ENCODE measurements at places on chromosomes 6 and 20.

- no peak for DNase-seq
These were observed 381 bp downstream of the MAP3K7 start for GRCh38 chr6:90586546-90586835.

GRCh38 chr6:116267836-116268588 lies 11.7 kb downstream of the TSPYL1 start:
- no peak for DNase-seq

DNA sequence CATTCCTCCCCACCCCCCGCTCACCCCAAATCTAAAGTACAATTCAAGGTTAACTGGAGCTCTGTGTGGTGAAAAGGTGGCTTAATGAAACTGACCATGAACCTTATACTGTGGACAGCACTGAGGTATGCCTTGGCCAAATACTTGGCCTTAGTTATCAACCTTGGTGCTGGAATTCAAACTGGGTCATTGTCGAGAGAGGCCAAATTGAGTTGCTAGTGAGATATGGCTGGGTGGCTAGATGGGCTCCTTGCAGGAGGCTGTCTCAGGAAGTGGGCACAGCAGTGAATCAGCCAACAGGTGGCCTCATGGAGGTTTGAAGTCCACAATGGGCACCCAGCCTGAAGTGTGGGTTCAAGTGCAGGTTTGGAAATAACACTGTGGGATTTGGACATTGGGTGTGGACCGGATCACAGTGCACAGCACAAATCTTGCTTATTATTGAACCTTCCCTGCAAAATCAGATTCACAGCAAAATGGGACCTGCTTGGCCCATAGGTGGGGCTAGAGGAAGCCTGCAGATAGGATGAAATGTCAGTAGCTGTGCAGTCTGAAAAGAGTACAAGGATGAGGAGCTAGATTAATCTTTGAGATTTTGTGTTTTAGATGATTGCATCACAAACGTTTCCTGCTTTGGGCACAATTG lies 5.6 kb upstream of the BTBD3 start:
- no peak for DNase-seq

- no peak for DNase-seq
These were observed 48.9 kb upstream of the TBC1D7 start for GRCh38 chr6:13377054-13377758.

- no peak for DNase-seq
These were observed 215.5 kb upstream of the ECI2 start for GRCh38 chr6:4350567-4351519.

DNA sequence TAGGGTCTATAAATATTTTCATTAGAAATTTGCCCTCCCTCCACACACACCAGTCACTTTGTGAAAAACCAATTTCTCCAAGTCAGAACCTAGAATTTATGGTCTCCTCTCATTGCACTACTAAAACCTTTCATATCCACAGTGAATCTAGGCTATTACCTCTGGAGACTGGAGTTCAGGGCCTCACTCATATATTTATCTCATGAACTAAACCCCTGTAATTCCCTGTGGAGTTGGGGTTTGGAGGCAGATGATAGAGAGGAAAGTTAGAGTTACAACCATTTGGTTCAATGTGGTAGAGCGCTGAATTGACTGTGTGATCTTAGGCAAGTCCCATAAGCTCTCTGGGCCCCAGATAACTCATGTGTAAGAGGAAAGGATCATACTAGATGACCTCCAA lies 18.2 kb upstream of the CEP85L start:
- no peak for DNase-seq
